ENCODE measurements at places on chromosomes 5 and 9.

GRCh38 chr5:68217528-68217927 is 2.0 kb downstream of the PIK3R1 start:
- peak overlapping the region; percentile 87 for H3K4me3 ChIP-seq
- DNase-seq: no peak

DNA sequence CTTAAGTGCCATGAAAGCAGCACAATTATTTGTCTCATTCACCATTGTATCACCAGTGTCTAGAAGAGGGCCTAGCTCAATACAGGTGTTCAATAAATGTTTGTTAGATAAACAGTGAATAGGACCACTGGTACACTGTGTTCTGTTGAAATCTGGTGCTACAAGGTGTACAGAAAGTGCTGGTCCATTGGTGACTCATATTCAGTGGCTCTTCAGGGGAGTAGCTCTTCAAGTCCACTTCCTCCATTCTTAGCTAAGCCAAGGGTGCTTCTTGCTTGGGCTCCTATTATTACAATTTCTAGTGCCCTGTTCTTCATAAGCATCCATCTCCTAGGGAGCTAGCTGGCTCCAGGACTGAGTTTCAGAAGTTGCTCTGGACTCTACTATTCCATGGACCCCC is 6.4 kb upstream of the FCHO2 start:
- no peaks in the 10 kb centered on the region for H3K36me3 ChIP-seq
- H3K27ac ChIP-seq: no peak overlapping the region
- H3K4me3 ChIP-seq: no peak overlapping the region
- peaks cover 24% of the 10 kb centered on the region for H3K27me3 ChIP-seq
- no peaks in the 10 kb centered on the region for H3K4me1 ChIP-seq

DNA sequence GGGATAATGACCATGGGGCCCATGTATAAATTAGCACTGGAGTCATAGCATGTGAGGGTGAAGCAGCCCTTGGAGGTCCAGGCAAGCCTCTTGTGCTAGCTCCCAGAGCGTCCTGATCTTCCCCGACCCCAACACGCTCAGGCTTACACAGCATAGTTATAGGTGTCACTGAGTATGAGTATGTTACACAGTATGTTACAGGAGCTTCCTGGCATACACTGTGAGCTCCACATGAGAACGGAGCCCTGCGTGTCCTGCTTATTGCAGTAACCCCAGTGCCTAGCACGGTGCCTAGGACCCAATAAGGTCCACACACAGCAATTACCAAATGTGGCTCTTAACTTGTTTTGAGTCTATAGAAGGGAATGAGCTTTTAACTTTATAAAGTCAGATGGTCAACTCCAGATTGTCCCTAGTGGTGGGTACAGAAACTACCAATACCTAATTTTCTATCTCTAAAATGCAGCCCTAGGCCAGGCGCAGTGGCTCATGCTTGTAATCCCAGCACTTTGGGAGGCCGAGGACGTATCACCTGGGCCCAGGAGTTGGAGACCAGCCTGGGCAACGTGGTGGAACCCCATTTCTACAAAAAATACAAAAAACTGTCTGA is 64.1 kb downstream of the PLAC8L1 start:
- no peak overlapping the region for H3K27ac ChIP-seq
- DNase-seq: no peak
- H3K27me3 ChIP-seq: peaks cover 4% of the 10 kb centered on the region

GRCh38 chr5:78534148-78534904 is 114.2 kb downstream of the LHFPL2 start:
- H3K36me3 ChIP-seq: no peaks in the 10 kb centered on the region
- no peak for DNase-seq
- H3K4me1 ChIP-seq: no peaks in the 10 kb centered on the region
- H3K27me3 ChIP-seq: peaks cover 10% of the 10 kb centered on the region
- no peak overlapping the region for H3K4me3 ChIP-seq

DNA sequence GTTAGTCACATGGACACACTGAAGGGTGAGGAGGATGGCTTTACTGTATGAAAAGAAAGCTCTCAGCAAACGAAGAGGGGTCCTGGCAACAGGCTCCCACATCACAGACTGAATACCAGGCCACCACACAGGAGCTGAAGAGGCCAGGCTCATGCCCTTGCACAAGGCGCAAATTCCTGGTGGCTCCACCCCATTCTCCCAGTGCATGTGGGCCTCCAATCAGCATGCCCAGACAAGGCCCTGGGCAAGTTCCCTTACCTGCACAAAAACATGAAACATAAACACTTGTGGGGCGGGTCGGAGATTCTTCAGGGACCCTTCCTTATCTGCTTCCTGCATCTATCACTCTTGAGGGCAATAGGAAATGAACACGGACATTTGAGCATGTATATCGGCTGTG is 935.8 kb upstream of the EDIL3 start:
- no peaks in the 10 kb centered on the region for H3K27me3 ChIP-seq
- no peaks in the 10 kb centered on the region for H3K36me3 ChIP-seq
- no peak overlapping the region for H3K27ac ChIP-seq
- DNase-seq: no peak
- H3K4me3 ChIP-seq: no peak overlapping the region

- H3K27ac ChIP-seq: no peak overlapping the region
- H3K27me3 ChIP-seq: no peaks in the 10 kb centered on the region
- no peak for DNase-seq
- no peaks in the 10 kb centered on the region for H3K36me3 ChIP-seq
- H3K4me3 ChIP-seq: no peak overlapping the region
These were observed 43.0 kb upstream of the ELOVL7 start for GRCh38 chr5:60887096-60887495.

GRCh38 chr5:167726642-167727041 is 564.8 kb upstream of the WWC1 start:
- no peak overlapping the region for H3K27ac ChIP-seq
- H3K4me1 ChIP-seq: no peaks in the 10 kb centered on the region
- DNase-seq: no peak
- H3K27me3 ChIP-seq: no peaks in the 10 kb centered on the region
